ENCODE measurements at places on chromosomes 12 and 14.

DNA sequence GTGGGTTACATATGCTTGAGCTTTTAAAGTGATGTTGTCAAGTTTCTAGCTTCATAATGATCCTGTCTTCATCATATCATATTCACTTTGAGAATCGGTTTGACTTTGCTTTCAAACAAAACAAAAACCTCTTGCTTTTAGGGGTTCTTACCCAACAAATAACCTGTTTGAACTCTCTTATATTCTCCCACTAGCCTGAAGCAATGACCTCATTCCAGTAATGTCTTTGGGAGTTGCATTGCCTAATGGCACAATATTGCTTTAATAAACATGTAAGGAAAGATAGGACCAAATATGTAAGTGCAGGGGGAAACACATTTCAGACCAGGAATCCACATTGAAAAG lies 27.7 kb downstream of the WBP11 start:
- no peak for DNase-seq

GRCh38 chr14:69259527-69260189 lies at the start of gene GALNT16:
Gene GALNT16, plus strand, starts transcription at chr14:69260158. Its CDS starts 133 bp downstream, at chr14:69260291.
- DNase-seq: peak; percentile 58

- DNase-seq: no peak
Measured at GRCh38 chr12:64625243-64626077, 15.2 kb downstream of the RASSF3 start.

- peak; percentile 71 for DNase-seq
Measured at GRCh38 chr14:90903101-90903500, 86.9 kb upstream of the TTC7B start.

DNA sequence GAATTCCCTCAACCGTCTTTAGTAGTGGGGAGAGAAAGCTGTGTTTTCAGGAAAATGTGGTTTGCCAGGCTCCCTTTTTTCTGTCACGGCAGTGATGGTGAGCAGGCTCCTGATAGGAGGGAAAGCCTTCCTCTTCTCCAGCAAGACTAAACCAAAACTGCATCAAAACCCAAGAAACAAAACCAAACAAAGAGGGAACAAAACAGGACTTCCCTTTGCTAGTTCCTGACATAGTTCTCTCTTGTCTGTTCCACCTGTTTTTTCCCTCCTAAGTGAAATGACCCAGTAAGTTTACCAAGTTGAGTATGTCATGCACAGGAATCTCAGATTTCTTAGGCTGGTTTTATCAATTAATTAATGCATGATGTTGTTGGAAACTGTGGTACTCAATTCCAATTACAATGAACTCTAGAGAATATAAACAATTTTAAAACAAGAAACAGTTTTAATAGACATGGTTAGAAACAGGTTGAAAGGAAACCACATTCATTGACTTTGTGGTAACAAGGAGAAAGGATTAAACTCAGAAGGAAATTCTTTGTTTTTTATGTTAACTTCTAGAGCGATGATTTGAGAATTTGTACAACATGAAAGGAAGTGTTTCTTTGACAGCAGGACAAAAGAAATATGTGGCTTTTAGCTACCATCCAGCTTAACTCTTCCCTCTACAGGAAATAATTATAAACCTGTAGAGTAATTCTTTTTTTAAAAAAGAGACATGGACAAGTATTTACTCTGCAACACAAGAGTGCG lies 23.0 kb upstream of the CSRP2 start:
- no peak for DNase-seq

DNA sequence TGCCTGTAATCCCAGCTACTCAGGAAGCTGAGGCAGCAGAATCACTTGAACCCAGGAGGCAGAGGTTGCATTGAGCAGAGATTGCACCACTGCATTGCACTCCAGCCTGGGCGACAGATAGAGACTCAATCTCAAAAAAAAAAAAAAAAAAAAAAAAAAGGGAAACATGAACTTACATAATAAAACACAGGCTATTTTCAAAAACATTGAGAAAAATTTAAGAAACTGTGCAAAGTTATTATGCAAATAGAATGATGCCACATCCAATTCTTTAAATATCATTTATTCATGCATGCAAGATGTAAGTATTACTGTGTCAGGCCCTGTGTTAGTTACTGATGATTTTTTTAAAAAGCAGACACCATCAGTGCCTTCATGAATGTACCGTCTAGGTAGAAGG lies 20.0 kb upstream of the SLC16A7 start:
- no peak for DNase-seq

- DNase-seq: no peak
Measured at GRCh38 chr12:131684015-131684725, 26.7 kb upstream of the SFSWAP start.

- DNase-seq: no peak
Measured at GRCh38 chr12:77686760-77687159, 143.9 kb upstream of the NAV3 start.

GRCh38 chr12:120739031-120739762 lies 13.6 kb downstream of the ACADS start:
- DNase-seq: peak; percentile 24

DNA sequence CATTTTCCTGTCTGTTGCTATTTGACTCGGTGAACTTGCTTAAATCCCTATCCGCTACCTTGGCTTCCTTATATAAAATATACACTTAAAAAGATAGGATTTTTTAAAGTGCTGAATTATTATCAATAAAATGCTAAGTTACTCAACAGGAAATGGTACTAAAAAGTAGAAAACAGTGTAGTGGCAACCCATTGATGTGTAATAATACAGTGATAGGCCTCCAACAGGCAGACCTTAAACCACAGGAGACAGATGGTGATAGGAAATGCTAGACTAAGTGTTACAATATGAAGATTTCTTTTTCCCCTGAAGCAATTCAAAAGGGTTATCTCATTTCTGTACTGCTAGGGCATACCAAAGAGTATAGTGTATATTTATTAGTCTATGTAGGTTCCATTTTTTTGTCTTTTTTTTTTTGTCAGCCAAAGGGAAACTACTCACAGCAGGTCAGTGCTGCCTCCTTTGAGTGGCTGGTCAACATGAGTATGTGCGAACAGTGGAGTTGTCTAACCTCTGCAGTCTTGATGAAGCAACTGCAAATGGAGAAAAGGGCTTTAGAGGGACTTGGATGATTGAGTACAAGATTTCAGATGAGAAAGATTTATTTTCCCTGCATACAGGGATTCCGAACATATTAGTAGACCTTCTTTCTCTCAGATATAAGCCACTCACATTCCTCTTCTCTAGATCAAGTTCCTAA lies 183.8 kb downstream of the ACSS3 start:
- no peak for DNase-seq

DNA sequence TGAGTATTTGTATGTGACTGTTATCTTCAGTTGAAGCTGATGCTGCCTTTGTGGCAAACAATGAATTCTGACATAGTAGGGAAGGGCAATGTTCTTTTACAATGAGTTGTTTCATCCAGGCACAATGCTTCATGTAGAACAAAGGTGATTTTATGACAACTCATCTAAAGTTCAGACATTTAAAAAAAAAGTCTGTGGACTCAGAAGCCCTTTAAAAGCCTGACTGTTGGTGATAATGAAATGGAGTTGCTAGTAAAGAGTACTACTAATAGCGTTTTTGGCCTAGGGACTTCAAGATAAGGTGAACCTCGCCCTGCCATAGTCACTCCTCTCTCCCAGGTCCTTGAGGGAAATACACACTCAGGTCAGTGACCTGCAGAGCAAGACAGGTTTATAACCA lies 105.1 kb downstream of the AKAP6 start:
- no peak for DNase-seq

DNA sequence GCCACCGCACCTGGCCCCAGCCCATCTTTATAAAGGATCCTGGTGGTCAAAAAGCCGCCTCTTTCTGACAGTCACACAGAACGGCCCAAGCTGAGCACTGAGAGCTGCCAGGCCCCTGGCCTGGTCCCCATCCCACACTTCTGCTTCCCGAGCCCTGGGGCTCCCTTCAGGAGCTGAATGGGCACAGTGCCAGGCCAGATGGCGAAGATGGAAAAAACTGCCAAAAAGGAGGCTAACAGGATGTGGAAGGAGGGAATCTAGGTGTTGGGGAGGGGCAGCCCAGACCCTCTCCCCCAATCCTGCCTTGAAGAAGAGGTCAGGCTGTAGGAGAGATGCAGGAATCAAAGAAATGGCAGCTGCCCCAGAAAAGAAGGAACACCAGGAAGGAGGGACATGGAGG lies 5.0 kb downstream of the LPAR5 start:
- no peak for DNase-seq

- DNase-seq: no peak
Measured at GRCh38 chr12:118526255-118527095, 150.1 kb downstream of the SUDS3 start.

DNA sequence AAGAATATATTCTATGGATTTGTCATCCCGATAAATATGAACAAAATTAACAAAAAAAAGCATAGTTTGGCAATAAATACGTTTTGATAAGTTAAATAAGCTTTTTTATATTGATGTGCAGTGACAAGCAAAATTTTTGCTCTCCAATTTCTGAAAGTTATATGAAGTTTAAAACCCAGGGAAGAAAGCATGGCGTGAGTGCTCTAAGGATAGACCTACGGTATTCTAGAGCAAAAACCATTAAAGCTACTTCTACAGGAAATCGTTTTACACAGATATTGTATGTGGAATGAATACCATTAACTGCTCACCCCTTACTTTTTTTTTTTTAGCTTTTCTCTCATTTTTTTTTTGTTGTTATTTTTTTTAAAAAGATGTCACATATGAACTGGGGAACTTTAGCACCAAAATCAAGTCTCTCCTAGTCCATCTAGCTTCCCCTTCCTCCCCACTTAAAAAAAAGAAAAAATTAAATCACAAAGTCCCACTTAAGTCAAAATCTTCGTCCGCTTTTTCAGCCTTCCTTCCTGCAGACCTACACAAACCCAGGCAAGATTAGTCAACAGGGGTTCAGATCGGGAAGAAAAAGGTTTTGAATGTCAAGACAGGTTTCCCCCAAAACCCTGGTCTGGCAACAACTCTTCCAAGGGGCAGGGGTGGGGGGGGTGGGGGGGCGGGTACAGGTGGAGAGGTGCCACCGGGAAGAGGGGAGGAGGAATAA lies 4.4 kb downstream of the ZFP36L1 start:
- DNase-seq: no peak

DNA sequence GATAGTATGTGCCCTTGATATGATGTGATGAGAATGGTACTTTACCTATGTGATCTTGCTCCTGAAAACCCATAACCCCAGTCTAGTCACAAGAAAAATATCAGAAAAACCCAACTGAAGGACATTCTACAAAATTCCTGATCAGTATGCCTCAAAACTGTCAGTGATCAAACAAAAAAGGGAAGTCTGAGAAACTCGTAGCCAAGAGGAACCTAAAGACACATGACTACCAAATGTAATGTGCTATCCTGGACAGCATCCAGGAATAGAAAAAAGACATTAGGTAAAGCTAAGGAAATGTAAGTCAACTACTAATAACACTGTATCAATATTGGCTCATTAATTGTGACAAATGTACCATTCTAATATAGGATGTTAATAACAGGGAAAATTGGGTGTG lies 4.1 kb upstream of the WIF1 start:
- no peak for DNase-seq

DNA sequence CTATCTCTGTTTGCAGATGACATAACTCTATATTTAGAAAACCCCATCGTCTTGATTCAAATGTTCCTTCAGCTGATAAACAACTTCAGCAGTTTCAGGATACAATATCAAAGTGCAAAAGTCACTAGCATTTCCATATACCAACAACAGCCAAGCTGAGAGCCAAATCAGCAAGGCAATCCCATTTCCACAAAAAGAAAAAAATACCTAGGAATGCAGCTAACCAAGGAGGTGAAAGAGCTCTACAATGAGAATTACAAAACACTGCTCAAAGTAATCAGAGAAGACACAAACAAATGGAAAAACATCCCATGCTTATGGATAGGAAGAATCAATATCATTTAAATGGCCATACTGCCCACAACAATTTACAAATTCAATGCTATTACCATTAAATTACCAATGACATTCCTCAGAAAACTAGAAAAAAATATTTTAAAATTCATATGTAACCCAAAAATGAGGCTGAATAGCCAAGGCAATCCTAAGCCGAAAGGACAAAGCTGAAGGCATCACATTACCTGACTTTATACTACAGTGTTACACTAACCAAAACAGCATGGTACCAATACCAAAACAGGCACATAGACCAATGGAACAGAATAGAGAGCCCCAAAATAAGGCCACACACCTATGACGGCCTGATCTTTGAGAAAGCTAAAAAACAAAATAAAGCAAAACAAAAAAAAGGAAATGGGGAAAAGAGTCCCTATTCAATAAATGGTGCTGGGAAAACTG lies 901.7 kb downstream of the LRFN5 start:
- no peak for DNase-seq

- DNase-seq: no peak
Measured at GRCh38 chr12:34109390-34109789, 87.1 kb downstream of the ALG10 start.

- DNase-seq: no peak
Measured at GRCh38 chr12:79652521-79652920, 38.2 kb downstream of the PAWR start.

- DNase-seq: no peak
Measured at GRCh38 chr14:38256533-38256840, 594 bp upstream of the CLEC14A start.

GRCh38 chr14:56798447-56799342 lies 11.6 kb downstream of the OTX2 start:
- peak; percentile 19 for DNase-seq
